HT-29 (cell line): ENCODE measurements at places on chromosomes 4 and X.
A peak's percentile ranks its signal among the peaks of the same experiment; 100 is the strongest.

DNA sequence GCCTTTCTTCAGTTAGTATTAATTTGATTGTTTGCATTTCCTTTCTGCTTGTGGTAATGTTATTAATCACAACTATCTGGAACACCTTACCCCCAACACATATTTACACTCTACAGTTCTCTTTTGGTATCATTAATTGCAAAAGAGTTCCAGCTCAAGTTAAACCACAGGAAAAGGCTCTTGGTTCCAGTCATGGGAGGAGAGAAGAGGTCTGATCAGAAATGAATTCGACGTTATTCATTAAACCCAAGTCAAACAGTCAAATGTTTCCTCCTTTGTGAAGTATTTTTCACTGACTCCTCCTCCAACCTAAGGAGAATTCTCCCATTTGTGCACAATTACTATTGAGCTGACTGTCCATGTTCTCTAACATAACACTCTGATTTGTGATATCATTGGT lies 91.4 kb downstream of the SLC39A8 start:
- peak; percentile 28 for DNase-seq

DNA sequence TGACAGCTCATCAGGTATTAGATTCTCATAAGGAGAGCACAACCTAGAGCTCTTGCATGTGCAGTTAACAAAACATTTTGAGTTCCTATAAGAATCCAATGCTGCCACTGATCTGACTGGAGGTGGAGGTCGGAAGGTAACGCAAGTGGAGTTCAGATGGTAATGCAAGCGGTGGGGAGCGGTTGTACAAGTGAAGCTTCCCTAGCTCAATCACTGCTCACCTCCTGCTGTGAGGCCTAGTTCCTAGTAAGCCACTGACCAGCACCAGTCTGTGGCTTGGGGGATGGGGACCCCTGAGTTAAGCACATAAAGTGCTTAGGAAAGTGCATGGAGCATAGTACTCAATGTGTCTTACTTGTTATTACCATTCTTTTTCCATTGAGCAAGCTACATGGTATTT lies 983.2 kb upstream of the IGFBP7 start:
- no peak for DNase-seq

DNA sequence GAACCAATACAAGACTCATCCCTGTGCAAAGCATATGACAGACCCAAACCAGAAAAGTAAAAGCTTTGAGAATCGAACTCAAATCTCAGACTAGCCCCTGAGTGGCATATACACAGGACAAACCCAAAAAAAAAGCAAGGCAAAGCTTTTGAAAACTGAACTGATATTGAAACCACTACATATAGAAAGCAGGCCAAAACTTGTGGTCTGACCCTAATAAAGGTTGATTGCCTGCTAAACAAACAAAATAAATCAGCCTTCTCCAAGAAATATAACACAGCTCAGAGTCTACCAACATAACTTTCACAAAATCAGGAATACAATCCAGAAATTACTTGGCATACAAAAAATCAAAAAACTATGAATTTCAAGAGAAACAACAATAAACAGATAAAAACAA lies 40.3 kb downstream of the LRBA start:
- no peak for DNase-seq

DNA sequence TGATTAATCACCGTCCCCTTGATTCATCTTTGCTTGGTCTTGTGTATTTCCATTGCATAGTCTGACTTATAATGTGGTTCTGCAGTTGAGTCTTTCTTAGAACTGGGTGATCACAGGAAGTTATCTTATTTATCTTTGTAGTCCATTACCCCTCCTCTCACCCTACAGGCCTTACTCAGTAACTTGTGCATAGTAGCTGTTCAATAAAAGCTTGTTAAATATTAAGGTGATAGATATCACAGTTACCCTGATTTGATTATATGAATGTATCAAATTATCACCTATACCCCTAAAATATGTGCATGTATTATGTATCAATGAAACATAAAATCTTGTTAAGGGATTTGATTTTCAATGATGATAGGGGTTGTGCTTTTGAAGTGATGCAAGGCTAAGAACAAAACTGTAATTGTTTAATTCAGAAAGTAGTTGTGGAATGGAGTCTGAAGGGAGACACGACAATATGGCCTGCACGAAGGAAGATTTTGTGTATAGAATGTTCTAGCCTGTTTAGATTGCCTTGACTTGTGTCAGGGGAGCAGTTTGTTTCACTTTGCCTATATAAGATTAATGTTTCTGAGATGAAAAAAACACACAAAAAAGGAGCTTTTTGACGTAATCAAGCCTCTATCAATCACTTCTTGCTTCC lies 132.4 kb upstream of the LIMCH1 start:
- no peak for DNase-seq

GRCh38 chr4:169557061-169557636 lies 55.2 kb downstream of the NEK1 start:
- DNase-seq: peak; percentile 19

GRCh38 chr4:107643021-107643420 lies 77.0 kb downstream of the PAPSS1 start:
- no peak for DNase-seq

DNA sequence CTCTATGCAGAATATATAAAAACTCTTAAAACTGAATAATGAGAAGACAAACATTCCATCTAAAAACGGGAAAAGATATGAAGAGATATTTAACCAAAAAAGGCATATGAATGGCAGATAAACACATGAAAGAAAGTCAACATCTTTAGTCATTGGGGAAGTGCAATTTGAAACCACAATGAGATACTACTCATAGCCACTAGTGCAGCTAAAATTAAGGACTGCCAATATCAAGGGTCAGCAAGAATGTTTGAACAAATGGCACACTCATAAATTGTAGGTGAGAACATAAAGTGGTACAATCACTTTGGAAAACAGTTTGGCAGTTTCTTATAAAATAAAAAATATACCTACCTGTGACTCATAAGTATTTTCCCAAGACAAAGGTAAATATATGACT lies 534.9 kb upstream of the DIPK2B start:
- no peak for DNase-seq

DNA sequence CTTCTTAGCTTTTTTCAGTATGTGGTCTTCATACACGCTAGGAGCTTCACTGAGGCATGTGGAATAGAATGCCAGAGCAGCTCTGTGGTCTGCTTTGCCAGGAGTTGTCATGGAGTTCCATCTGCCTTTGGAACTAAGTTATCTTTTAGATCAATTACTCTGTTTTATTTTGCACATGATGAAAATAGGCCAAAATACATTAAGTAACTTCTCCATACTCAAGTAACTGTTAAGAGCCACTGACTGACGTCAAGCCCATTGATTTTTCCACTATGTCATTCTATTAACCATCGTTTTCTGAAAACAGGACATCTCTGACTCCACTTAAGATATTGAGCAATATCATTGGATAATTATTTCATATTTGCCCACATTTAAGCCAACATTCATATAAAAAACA lies 415.1 kb upstream of the MAD2L1 start:
- DNase-seq: no peak

DNA sequence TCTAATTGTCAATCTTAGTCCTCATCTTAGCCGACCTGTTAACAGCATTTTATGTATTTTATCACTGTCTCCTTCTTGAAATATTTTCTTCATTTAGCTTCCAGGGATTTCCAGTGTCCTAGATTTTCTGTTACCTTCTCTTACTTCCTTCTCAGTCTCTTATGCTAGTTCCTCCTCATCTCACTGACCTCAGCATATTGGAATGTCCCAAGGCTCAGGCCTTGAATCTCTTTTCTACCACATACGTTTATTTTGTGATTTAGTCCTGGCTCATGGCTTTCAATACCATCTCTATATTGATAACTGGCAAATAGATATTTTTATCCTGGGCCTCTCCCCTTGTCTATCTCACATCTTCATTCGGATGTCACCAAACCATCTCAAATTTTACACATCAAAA lies 61.1 kb downstream of the IQCM start:
- DNase-seq: no peak

DNA sequence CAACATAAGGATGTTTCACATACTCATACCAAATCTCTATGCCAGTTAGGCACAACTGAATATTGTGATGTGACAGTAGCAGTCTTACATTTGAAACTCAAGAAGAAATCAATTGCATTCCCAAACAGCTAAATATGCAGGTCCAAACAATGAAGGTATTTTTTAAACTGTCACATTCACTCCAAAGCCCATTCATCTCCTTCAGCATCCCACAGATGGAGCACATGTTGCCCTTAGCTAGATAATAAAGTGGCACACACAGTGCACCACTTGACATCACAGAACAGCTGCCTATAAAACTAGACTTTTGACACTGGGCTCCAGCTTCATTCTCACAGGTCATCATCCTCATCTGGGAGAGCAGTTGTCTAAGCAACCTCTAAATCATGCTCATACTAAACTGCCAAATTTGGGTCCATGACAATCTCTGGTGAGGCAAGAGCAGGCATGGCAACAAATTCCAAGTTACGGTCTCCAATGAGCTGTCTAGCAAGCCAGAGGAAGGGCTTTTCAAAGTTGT lies 26.2 kb upstream of the ARHGEF6 start:
- DNase-seq: no peak

DNA sequence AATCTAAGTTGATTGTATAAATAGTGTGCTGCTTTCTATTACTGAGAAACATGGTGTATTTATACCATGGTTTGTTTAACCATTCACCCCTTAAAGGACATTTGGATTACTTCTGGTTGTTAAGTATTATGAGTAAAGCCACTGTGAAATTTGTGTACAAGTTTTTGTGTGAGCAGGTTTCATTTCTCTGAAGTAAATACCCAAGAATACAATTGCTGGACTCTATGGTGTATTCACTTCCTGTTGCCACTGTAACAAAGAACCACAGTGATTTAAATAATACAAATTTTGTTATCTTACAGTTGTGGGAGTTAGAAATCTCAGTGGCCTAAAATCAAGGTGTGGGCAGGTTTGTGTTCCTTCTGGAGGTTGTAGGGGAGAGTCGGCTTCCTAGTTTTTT lies 869.6 kb downstream of the CCSER1 start:
- no peak for DNase-seq

- peak; percentile 34 for DNase-seq
Observed at GRCh38 chrX:132023896-132024386, 839 bp downstream of the STK26 start.

GRCh38 chr4:88911246-88912212 lies 145.5 kb downstream of the FAM13A start:
- DNase-seq: no peak

DNA sequence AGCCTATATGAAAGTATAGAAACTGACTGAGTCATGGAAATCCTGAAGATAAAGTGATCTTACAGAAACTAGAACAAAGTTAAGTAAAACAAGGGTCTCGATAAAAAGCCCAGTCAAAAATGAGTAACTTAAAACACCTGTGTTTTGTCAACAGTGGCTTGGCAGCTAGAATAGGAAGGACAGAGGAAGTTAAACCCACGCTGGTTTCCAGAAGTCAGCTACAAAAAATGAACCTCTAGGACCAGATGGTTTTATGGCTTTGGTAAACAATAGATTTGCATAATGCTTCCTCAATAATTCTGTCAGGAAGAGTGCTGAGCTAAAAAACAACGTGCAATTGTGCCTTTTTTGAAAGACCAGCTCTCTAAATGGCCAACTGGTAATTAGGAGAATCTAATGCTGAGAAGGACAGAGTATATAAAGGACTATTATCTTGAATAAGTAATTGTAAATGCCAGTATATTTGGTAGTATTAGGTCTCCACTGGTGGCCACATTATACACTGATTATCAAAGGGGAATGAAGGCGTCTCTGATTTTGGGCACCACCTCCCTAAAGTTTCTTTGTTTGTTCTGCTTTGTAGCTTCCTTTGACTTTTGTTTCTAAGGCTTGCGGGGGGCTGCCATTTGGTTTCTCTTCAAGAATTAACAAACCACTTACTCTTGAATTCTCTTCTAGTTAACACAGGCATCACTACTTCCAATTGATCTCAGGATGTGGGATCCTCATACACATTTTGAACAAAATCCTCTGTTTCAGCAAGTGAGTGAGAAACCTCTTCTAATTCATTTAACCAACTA lies 72.2 kb upstream of the PPP3CA start:
- DNase-seq: peak; percentile 52

GRCh38 chrX:38221391-38221929 lies 789 bp upstream of the SRPX start:
- DNase-seq: no peak

GRCh38 chr4:85762529-85762871 lies 287.6 kb downstream of the ARHGAP24 start:
- DNase-seq: no peak

GRCh38 chr4:164871673-164872072 lies 5.3 kb upstream of the APELA start:
- no peak for DNase-seq

DNA sequence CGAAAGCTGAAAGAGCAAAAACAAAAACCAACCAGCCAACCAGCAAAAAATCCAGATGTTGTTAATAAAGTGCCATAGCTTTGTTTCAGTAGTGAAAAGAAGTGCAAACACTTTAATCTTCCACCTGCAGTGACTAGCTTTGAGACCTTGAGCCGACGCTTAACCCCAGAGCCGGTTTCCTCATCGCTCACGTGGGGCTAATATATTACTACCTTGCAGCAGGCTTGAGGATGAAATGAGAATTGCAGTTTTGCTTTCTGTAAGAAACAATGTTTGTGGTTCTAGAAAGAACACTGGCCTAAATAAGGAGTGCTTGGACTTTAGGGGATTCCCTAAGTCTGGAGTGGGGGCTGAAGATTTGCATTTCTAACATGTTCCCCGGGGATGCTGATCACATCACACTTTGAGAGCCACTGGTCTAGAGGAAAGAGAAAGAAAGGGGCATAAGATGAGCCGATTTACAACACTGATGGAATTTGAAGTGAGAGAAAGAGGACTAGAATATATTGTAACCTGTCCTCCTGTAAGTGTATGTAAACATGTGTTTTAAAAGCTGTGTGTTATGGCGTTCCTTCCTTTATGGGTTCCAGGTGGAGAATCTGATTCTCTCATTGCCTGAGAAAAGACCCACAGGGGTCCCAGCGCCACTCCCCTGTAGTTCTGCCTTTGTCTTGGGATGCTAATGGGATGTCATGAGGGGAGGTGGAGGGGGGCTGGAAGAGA lies 1.4 kb downstream of the FGF2 start:
- DNase-seq: peak; percentile 52

- DNase-seq: no peak
Observed at GRCh38 chr4:147704846-147705245, 20.9 kb upstream of the PRMT9 start.
